Fibroblast of villous mesenchyme (primary cell): ENCODE measurements at places on chromosomes 3 and 15. TPM values are rescaled to one million over a fixed set of nuclear protein-coding genes. Genes with fewer than 3 reads are reported as not detected.

GRCh38 chr3:57094575-57094974, 34.1 kb downstream of the SPATA12 start:
- peak; percentile 14 for DNase-seq

GRCh38 chr3:53114011-53114400, 16.2 kb downstream of the RFT1 start:
- DNase-seq = peak; percentile 79

DNA sequence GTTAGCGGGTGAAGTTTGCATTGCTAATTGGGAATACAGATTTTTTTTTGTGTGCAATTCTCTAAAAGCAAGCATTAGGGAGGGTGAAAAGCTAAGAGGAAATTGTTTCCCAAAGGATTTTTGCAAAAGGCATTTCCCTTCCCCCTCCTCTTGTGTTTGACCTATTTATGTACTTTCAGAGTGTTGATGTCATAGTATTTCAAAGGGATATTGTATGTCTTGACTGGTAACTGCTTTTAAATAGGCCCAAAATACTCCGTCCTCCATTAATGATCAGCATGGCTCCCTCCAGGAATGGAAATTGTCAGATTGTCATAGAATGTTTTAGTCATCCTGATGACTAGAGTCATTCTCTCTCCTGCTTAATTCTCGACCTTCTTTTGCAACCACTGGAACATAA, 32.4 kb downstream of the TRIM71 start:
- DNase-seq = no peak

GRCh38 chr3:25478211-25478757, 50.2 kb downstream of the RARB start:
- no peak for DNase-seq

GRCh38 chr3:184568924-184569829, 7.6 kb downstream of the EPHB3 start:
- peak; percentile 96 for DNase-seq

GRCh38 chr3:39725321-39725720, 84.1 kb upstream of the MYRIP start:
- no peak for DNase-seq

The MUC4 gene
- not detected in 2 replicates for total RNA-seq

The ELL3 gene
- 1.6 and 4.3 TPM in 2 replicates for total RNA-seq

The ZNF710 gene
- total RNA-seq = 13.0 and 16.8 TPM in 2 replicates

The TMEM108 gene
- under 0.01 and 0.32 TPM in 2 replicates for total RNA-seq

The MASP1 gene
- total RNA-seq = 198 and 209 TPM in 2 replicates

The ERICH6 gene
- 0.32 and 0.43 TPM in 2 replicates for total RNA-seq

The ILDR1 gene
- total RNA-seq = not detected in 2 replicates
